ENCODE measurements at places on chromosomes 2 and 18.

- DNase-seq, result no peak
Measured at GRCh38 chr2:226869371-226869770, 33.5 kb downstream of the RHBDD1 start.

GRCh38 chr2:74843899-74844298 lies 10.0 kb downstream of the HK2 start:
- DNase-seq, result no peak

DNA sequence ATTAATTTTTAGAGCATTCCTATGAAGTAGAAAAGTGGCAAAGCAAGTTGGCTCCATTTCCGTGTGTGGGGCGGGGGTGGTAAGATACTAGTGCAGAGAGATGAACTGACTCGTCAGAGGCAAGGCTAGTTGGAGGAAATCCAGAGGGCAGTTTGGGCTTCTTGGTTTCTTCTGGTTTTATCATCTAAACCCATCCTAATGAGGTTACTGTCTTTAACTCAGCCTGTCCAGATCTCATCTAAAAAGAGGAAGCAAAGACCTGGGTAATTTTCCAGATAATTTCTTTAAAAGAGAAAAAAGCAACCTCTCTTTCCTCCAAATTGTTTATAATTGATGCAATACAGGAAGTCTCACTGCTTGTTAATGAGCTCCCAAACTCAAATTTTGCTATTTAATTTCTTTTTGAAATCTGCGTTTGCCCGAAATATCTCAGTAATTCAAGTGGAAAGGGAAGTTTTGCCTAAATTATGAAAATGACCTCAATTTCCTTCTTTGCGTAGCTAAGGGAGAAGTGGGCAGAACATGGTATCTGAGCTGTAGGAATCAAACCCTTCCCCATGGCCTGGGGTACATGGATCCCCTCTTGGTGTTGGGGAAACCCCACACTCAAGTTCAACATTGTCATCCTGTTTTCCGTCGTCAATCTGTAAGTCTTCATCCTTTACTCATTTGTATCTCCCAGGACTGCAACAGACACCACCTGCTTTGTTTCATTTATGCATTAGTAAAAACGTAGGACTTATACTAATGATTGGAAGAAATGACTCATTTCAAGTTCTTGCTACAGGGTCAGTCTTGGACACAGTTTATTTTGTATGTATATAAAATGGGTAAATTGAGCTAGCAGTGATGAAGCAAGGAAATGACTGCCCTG lies 89.1 kb upstream of the KLF7 start:
- no peak for DNase-seq

GRCh38 chr2:187354661-187355060 lies 93.4 kb downstream of the CALCRL start:
- DNase-seq, result no peak

- DNase-seq, result no peak
Measured at GRCh38 chr18:54183390-54183789, 41.1 kb downstream of the MBD2 start.

DNA sequence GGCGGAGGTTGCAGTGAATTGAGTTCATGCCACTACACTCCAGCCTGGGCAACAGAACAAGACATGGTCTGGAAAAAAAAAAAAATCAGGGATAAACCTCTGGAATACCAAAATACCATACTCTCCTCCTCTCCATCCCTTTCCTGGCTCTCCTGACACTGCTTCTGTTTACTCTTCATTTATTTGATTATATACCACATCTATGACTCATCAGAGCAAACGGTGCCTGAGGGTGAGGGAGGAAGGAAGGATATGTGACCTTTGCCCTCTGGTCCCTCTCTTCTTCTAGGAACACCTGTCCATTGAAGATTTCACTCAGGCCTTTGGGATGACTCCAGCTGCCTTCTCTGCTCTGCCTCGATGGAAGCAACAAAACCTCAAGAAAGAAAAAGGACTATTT lies 30.0 kb downstream of the VIL1 start:
- DNase-seq, result no peak

- no peak for DNase-seq
Measured at GRCh38 chr18:13604786-13605185, 121.6 kb downstream of the FAM210A start.

DNA sequence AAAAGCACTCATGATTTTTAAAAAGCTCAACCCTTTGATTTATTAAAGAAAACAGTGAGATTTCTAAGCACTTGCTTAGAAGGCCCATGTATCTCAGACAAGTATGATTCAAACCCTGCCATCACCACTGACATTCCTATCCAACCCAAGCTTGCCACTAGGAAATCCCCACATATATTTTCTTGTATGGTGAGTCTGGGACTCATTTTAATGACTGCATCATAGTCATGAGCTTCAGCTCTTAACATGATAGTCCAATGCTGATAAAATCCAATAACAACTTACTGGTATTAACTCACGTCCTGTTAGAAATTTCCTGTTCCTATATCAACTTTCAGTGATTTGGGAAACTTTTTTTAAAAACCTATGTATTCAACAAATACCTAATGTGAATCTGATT lies 39.4 kb upstream of the NCKAP5 start:
- DNase-seq, result no peak

DNA sequence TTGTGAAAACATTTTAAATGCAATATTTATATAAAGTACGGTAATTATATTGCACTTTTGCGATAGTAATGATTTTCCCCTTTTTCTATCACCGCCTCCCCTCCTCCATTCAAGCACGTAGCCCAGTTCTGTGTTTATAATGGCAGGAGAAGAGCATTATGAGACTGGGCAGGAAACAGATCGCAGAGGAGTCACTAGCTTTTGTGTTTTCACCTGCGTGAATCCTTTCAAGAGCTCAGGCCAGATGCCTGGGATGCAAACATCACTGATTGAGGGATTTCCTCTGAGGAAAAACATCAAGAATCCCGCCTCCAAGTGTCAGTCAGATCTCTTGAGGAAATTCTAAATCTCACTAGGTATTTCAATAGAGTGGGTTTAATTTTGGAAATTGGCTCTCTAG lies 178.4 kb upstream of the FN1 start:
- no peak for DNase-seq

- DNase-seq, result no peak
Measured at GRCh38 chr2:89763254-89763580, 1071.7 kb downstream of the RPIA start.

GRCh38 chr2:72863046-72863445 lies 24.2 kb upstream of the SPR start:
- no peak for DNase-seq

- no peak for DNase-seq
Measured at GRCh38 chr2:147525819-147526489, 318.9 kb upstream of the ACVR2A start.

Data from left colon (tissue), 2 donors.